ENCODE measurements at places on chromosomes 4 and X.

DNA sequence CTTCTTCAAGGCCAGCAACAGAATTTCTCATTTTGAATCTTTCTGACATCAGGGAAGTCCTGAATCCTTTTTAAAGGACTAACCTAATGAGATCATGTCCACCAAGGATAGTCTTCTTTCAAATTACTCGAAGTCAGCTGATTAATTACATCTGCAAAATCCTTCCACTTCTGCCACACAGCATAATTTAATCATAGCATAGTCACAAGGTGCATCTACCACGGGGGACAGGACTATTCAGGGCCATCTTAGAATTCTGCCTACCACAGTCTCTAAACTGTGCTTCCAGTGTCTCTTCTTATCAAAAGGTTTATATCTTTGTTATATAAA, 53.7 kb downstream of the ATP10D start:
- DNase-seq = no peak

- no peak for DNase-seq
These were observed 65.9 kb downstream of the MTHFD2L start for GRCh38 chr4:74223801-74224200.

DNA sequence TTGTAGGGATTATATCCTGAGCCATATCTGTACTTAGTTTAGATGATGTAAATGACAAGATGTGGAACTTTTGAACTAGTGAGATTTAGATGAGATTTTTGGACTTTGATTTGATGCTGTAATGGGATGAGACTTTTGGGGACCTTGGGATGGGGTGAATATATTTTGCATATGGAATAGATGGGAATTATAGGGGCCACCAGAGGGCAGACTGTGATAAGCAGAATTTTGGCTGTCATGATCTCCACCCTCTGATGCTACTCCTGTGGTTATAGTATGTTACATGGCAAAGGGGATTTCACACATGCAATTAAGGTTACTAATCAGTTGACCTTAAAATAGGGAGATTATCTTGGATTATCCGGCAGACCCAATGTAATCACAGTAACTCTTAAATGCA, 214.0 kb upstream of the NHS start:
- no peak for DNase-seq

GRCh38 chr4:74499986-74500781, 55.2 kb downstream of the AREG start:
- no peak for DNase-seq

GRCh38 chr4:110959041-110959643, 336.3 kb upstream of the PITX2 start:
- DNase-seq = no peak

DNA sequence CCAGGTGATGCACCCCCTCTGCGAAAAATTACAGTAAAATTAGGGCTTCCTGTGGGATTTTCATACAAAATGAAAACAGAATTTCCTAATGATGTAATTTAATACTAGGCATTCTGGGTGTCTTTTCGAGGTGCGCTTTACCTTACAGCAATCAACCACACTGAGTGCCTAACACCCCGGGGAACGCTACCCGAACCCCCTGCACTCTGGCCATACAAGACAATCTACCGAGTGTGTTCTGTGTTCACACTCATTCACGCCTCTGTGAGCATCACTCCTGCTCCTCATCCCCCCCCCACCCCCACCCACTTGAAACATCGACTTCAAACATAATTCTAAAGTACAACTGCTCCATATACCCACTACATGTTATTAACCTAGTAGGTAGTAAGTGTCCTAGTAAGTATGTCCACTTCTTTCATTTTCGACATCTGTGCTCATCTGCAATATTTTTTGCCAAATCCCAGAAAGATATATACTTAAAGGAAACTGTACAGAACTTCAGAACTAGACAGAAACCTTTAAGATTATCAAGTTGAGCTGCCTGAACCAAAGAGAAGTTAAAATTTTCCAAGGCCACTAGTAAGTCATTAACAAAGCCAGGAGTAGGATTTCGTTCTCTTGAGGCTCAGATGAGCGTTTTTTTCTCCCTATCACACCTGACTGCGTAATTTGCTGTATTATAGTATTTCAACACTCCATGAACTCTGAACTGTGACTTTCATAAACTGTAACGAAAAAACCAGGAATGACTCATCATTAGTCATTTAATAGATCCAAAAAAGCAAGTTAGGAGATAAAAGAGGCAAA, 80.0 kb downstream of the FAT1 start:
- DNase-seq = no peak

DNA sequence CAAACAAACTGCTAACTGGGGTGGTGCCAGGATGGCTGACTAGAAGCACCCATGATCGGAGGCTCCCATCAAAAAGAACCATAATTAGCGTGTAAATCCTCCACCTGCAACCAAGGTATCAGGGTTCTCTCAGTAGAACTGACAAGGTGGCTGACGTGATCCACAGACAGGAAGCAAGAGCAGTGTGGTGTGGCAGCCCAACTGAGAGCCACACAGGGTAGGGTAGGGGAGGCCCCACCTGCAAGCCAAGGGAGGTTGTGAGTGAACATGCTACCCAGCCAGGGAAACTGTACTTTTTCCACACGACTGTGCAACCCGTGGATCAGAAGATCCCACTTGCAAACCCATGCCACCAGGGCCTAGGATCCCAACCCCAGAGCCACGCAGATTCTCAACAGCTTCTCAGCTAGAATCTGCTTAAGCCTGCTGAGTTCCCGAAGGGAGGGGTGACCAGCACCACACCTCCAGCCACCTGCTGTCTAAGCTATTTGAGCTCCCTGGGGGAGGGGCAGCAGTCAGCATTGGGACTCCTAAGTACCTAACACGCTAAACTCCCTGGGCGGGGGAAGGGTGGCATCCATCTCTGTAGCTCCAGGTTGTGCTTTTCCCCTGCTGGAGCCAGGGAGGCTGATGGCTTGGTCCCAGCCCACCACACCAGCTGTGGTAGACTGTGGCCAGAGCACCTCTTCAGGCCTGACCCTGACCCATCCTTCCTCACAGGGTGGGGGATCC, 425.1 kb downstream of the GPM6A start:
- no peak for DNase-seq

DNA sequence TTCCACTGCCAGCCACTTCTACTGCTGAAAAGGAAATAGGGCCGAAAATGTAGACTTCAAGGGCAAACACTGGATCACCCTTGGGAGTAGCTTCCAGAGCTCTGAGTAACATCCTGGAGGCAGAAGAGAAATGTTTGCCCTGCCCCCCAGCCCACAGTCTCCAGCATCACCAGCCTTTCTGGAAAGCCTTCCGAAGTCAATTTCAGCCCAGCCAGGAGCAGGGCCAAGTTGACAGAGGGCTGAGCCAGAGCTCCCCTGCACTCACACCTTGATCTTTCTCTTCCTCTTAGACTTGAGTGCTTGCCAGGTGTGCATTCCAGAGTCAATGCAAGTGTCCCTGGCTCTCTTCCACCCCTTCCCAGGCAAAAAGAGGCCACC, 35.2 kb downstream of the SLC25A5 start:
- no peak for DNase-seq

GRCh38 chrX:65811558-65812228, 144.2 kb downstream of the MSN start:
- no peak for DNase-seq

GRCh38 chr4:65651031-65651430, 19.3 kb downstream of the EPHA5 start:
- no peak for DNase-seq

DNA sequence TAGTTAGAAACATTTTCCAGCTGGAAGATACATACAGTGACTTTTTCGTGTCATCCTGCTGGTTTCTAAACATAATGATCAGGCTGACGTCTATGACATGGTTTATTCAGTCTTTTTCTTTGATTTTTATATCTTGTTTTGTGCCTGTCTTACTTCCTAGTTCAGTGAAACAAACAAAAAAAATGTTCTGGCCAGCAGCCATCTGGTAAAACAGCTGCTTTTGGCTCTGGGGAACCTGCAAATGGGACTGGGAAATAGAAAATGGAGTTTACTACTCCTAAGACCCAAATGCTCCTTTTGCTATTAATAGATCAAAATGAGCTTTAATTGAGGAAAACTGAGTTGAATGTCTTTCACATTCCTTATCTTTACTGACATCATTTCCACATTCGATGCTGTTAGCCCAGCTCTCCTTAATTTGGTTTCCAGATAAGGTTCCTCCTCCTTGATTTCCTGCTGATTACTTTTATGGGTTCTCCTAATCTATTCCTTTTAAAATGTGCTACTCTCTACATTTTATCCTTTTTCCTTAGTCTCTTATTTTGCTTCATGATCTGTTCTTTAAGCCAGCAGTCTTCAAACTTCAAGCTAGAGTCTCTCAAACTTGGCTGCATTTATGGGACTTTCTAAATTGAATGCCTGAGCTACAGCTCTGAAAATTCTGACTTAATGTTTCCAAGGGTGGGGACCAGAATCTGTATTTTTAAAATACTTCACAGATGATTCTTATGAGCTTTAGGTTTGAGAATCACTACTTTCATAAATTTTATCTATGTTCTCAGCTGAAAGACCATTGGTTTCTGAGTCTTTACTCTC, 499.5 kb downstream of the ANKRD50 start:
- DNase-seq = no peak

GRCh38 chr4:92104506-92104905, 199.3 kb upstream of the GRID2 start:
- no peak for DNase-seq

GRCh38 chr4:143407888-143408287, 71.2 kb downstream of the GAB1 start:
- DNase-seq = no peak

All from stimulated activated CD8-positive, alpha-beta memory T cell treated with anti-CD3 and anti-CD28 coated beads, Interleukin-7, amount 100 ng/mL, for 48 hours (primary cell).